ENCODE measurements at places on chromosomes 3 and 15.

GRCh38 chr15:76994971-76995945, at the start of gene PSTPIP1:
TSS of gene PSTPIP1 (plus strand) at chr15:76995126. CDS start at chr15:76995574, 448 bp downstream.
- DNase-seq: no peak

GRCh38 chr3:172522871-172523818, at the start of gene TNFSF10:
TSS of gene TNFSF10 (minus strand) at chr3:172523430. CDS start at chr3:172523384, 46 bp downstream.
- DNase-seq: peak; percentile 40

DNA sequence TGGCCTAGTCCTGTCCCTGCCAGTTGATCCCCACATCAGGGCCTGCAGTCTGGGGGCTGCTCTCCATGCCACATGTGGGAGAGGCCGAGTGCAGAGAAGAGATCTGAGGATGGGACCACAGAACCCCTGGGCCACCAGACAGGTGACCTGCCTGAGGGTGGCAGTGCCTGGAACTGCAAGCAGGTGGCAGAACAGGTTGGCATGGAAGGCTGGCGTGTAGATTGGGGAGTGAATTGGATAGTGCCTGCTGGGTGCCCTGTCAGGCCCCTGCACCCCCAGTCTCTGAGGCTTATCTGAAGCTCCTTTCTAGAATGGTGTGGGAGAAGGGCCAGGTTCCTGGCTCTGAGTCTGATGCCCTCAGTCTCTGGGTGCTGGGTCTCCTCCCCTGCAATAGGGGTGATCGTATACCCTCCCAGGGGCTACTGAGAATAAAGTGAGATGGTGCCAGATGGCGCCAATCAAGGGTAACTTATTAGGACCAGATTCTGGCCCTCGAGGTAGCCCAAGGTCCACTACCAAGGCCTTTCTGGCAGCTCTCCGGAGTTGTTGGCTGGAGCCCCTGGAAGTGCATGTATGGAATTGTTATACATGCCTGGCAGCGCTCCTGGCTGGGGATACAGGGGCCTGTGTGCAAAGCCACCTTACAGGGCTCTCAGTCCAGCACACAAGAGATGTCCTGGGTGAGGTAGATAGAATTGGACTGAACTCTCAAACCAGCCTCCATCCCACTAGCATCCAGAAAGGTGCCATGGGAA, 15.7 kb downstream of the C3orf18 start:
- no peak for DNase-seq

DNA sequence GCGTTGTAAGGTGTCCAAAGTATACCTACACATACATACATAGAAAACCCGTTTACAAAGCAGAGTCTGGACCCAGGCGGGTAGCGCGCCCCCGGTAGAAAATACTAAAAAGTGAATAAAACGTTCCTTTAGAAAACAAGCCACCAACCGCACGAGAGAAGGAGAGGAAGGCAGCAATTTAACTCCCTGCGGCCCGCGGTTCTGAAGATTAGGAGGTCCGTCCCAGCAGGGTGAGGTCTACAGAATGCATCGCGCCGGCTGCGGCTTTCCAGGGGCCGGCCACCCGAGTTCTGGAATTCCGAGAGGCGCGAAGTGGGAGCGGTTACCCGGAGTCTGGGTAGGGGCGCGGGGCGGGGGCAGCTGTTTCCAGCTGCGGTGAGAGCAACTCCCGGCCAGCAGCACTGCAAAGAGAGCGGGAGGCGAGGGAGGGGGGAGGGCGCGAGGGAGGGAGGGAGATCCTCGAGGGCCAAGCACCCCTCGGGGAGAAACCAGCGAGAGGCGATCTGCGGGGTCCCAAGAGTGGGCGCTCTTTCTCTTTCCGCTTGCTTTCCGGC, 318.6 kb downstream of the FGF12 start:
- peak; percentile 69 for DNase-seq

- DNase-seq: no peak
Observed at GRCh38 chr3:44434834-44435510, 42.5 kb downstream of the ZNF445 start.

DNA sequence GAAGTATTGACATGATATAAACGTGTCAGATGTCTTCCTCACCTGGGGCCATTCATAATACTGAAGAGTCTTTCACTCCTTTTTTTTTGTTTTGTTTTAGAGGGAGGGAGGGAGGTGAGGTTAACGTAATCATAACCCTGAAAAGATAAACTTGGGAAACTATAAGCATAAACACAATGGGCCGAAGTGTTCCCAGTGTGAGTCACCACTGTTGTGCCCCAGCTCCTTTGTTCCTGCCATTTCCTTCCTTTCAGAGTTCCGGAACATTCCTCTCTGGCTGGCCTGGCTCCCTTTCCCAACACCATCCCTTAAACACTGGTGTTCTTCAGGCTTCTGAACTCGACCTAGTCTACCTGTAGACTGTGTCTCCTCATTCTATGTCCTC, 18.6 kb downstream of the PLD1 start:
- DNase-seq: no peak

- no peak for DNase-seq
Observed at GRCh38 chr15:47620960-47621681, 96.2 kb upstream of the SEMA6D start.

GRCh38 chr3:61532739-61533500, 28.5 kb upstream of the PTPRG start:
- no peak for DNase-seq

DNA sequence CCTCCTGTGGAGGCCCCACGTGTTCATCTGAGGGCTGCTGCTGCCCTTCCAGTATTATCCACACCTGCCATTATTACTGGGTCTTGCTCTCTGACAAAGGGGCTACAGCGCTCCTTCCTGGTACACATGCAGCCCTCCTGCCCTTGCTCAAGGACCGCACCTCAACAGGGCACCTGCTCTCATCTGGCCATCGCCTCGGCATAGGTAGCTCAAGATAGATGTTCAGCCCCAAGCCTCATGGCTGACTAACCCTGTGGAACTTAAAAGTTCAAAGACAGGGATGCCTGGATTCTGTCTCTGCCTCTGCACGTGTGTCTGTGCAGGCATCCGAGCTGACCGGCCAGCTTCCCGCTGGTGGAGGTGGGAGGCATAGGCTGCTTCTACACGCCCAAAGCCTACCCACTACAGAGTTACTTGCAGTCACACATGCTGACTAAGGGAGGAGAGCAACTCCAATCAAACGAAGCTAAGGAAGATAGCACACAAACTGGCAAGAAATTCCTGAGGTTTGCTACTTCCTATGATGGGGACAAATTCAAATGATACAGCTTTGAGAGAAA, 152.5 kb upstream of the ATP10A start:
- DNase-seq: no peak

- DNase-seq: no peak
Observed at GRCh38 chr3:127167315-127168043, 25.5 kb upstream of the PRR23E start.

GRCh38 chr3:58161435-58162398, 49.1 kb downstream of the DNASE1L3 start:
- no peak for DNase-seq

GRCh38 chr15:95664450-95664849, 666.0 kb upstream of the NR2F2 start:
- no peak for DNase-seq

GRCh38 chr3:62805106-62805505, 70.1 kb downstream of the CADPS start:
- no peak for DNase-seq

Data from HuH-7 (cell line).